ENCODE measurements at places on chromosomes 5 and 9. TPM values are rescaled to one million over a fixed set of nuclear protein-coding genes. Genes with fewer than 3 reads are reported as not detected.

PCDHGA9 gene
- 1.4 TPM for total RNA-seq

TMOD1 gene
- total RNA-seq: 8.9 TPM

ARHGEF37 gene
- 7.6 TPM for total RNA-seq

DNA sequence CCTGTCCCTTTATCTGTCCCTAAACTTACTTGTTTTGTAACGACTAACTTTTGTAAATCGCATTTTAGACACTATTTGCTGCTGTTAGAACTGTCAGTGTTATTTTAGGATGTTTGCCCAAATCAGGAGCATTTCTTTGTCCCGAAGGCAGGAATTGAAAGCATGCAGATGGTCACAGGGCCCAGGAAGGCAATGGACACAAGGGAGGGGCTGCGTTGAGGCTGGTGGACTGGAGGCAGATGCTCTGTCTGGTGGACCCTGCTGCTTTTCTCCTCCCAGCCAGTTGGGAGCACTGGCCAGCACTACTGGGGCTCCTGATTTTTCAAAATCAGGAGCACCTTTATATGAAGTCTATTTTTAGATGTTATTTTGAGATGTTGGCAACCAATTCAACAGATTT is 31.7 kb downstream of the DOCK2 start:
- H3K27me3 ChIP-seq: peaks cover 5% of the 10 kb centered on the region
- no peak overlapping the region for H3K4me3 ChIP-seq
- H3K36me3 ChIP-seq: no peaks in the 10 kb centered on the region
- DNase-seq: no peak
- H3K4me1 ChIP-seq: no peaks in the 10 kb centered on the region
- H3K27ac ChIP-seq: no peak overlapping the region

DNA sequence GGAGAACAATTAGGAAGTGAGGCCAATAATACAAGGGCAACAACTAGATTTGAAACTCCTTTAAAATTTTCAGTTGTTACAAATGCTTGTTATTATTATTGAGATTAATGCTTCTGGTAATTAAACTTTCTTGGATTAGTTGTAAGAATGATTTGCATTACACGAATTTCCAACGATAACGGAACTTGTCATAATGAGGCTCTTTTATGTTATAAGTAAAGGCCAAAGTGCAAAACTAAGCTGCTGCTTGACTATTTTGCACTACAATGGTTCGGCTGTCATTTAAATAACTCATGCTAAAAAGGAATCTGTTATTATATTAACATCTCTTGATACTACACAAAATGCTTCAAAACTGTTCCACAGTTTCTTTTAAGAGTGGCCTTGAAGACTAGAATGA is 1007.1 kb downstream of the PTPRD start:
- H3K4me1 ChIP-seq: no peaks in the 10 kb centered on the region
- no peak for DNase-seq
- H3K4me3 ChIP-seq: no peak overlapping the region
- H3K27ac ChIP-seq: no peak overlapping the region
- H3K27me3 ChIP-seq: no peaks in the 10 kb centered on the region
- no peaks in the 10 kb centered on the region for H3K36me3 ChIP-seq

DNA sequence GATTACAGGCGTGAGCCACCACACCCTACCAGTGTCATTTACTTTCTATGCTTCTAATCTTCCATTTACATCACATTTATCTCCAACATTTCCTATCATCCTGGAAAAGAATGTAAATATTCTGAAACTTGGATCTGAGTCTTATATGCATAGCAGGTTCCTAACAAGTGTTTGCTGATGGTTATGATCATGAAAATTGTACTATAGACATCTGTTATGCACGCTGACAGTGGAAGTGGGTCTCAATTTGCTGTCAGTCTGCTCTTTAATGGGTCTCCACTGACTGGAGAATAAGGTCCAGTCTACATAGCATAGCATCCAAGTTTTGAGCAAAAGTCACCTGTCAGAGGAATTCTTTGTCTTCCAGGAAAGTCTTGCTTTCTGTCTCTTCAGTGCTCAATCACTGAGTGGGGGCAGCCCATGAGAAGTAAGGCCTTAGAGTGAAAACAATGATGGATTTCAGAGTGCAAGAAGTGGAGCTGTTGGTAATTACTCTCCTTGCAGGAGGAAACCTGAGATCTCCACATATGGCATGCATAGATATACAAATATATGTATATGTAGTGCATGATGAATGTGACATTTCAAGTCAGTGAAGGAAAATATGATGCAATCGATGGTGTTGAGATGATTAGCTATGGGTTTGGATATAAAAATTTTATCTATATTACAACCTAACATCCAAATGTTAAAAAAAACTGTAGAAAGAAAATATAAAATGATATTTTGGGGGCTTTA is 29.2 kb upstream of the MSANTD3 start:
- H3K4me3 ChIP-seq: no peak overlapping the region
- no peaks in the 10 kb centered on the region for H3K4me1 ChIP-seq
- no peak overlapping the region for H3K27ac ChIP-seq
- H3K36me3 ChIP-seq: no peaks in the 10 kb centered on the region
- no peak for DNase-seq

DNA sequence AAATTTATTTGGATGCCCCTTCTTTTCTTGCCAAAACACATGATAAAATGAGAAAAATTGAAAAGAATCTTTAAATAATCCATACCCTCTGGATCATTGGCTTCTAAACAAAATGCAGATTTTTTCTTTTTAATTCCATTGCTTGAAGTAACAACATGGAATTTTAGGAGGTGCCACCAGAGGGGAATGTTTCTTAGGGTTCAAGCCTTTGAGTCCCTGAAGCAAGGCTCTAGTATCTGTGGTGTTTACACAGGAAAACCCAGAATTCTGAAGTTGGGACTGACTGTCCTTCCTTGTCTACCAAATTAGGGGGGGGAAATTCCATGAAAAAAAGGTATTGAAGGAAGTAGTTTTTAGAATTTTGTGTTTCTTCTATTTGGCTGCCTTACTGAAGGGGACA is 69.4 kb downstream of the LMNB1 start:
- H3K27me3 ChIP-seq: no peaks in the 10 kb centered on the region
- no peak overlapping the region for H3K27ac ChIP-seq
- no peaks in the 10 kb centered on the region for H3K4me1 ChIP-seq
- no peak for DNase-seq
- H3K4me3 ChIP-seq: no peak overlapping the region
- no peaks in the 10 kb centered on the region for H3K36me3 ChIP-seq
